ENCODE measurements at places on chromosomes 5 and 9.

DNA sequence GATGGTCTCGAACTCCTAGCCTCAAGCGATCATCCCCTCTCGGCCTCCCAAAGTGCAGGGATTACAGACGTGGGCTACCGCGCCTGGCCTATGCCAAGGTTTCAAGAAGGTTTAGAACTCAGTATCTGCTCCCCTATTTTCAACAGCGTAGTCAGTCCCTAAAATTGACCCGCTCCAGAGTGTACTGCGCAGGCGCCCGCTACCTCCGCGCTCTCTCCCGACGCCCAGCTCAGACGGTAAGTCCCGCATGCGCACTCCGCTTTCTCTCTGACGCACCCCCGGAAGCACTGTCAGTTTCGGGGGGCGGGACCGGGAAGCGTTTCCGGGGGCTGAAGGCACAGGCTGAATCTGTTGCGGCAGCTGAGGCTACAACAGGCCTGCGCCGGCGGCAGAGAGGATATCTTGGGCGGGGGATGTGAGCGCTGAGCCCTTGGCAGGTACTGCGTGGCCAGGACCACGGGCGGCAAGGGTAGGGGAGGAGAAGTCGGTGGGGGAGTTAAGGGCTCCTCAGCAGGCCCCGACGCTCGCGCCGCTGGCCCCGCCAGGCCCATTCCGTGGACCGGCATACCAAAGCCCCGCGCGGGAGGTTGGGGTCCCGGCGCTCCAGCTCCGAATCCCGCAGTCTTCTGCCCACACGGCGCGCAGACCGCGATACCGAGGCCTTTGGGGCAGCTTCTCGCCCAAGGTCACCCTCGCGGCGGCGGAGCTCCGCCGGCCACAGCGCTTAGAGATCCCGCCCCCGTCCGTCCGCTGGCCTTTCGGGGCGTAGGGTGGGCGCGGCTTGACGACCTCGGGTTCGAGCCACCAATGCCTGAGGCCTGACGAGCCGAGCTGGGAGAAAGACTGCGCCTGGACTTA is at the start of gene ZBTB43:
ZBTB43 (plus strand) TSS at position 345 of the 858 bp plus-strand sequence. CDS start 27,470 bp downstream, outside the sequence.
- DNase-seq, result peak; percentile 91

GRCh38 chr9:90871327-90871935 is 69.8 kb downstream of the SYK start:
- DNase-seq, result no peak

DNA sequence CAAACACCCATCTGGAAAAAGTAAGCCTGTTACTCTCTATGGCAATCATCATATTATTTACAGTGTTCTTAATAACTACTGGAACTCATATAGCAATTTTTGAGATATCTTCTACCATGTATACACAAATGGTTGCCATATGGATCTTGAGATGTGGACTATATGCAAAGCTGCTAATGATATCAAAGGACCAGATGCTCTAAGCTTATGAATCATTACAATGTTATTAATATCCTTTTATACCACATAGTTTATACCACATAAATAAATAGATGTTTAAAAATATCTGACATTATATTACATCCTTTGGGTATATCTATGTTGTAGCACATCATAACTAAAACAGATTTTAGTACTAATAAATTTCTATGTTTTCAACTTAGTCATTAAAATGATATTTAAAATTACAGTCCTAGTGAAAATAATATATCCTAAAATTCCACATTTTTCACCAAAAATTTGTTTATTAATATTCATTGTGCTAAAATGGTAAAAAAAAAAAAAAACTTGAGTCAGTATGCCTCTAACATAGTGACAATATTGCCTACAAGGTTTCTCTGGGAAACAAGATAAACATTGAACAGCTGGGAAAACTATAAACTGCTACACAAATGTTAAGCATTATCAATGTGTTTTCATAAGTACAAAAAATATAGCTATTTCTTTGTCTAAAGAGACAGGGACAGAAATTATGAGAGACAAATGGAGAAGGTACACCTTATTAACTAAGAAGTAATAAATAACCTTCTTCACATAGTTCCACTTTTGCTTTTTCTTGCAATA is 85.5 kb downstream of the DTWD2 start:
- no peak for DNase-seq

DNA sequence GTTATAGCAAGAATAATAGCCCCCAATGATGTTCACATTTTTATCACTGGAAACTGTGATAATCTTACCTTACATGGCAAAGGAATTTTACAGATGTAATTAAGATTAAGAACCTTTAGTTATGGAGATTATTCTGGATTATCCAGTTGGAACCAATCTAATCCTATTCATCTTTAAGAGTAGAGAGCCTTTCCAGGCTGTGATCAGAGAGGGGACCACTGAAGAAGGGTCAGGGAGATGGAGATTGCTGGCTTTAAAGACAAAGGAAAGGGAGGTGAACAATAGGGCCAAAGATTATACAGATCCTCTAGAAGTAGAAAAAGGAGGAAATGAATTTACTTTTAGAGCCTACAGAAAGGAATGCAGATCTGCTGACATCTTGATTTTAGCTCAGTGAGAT is 253.5 kb upstream of the GRIN3A start:
- DNase-seq, result no peak

- DNase-seq, result no peak
Measured at GRCh38 chr9:22097707-22098106, 88.6 kb upstream of the CDKN2B start.

GRCh38 chr9:36141288-36141687 is 4.8 kb downstream of the GLIPR2 start:
- no peak for DNase-seq

Measured in smooth muscle cell of the brain vasculature (primary cell).